ENCODE measurements at places on chromosomes 7 and 10. TPM values are rescaled to one million over a fixed set of nuclear protein-coding genes. Genes with fewer than 3 reads are reported as not detected.

DNA sequence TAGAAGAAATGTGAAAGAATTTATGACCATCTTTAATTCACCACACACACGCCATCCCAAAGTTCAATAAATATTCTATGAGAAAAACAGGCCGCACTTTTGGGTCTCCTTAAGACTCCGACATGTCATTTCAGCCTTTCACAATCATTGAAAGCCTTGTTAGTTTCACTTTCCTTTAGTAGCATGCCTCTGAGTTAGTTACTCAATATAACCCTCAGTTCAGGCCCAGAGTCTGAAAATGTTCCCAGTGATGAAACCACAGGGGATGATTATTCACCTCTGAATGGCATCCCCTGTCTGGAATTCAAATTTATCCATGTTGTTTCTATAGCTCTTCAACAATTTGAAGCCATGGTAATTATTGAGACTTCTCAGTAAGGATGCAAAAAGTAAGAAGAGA lies 278.1 kb upstream of the NRP1 start:
- H3K4me1 ChIP-seq, result no peaks in the 10 kb centered on the region
- no peaks in the 10 kb centered on the region for H3K27me3 ChIP-seq
- H3K4me3 ChIP-seq, result no peak overlapping the region
- no peaks in the 10 kb centered on the region for H3K36me3 ChIP-seq
- peak; percentile 9 for DNase-seq

GRCh38 chr7:70725448-70725847 lies 406.5 kb upstream of the GALNT17 start:
- H3K27me3 ChIP-seq, result no peaks in the 10 kb centered on the region
- no peak overlapping the region for H3K27ac ChIP-seq
- no peaks in the 10 kb centered on the region for H3K4me1 ChIP-seq

DNA sequence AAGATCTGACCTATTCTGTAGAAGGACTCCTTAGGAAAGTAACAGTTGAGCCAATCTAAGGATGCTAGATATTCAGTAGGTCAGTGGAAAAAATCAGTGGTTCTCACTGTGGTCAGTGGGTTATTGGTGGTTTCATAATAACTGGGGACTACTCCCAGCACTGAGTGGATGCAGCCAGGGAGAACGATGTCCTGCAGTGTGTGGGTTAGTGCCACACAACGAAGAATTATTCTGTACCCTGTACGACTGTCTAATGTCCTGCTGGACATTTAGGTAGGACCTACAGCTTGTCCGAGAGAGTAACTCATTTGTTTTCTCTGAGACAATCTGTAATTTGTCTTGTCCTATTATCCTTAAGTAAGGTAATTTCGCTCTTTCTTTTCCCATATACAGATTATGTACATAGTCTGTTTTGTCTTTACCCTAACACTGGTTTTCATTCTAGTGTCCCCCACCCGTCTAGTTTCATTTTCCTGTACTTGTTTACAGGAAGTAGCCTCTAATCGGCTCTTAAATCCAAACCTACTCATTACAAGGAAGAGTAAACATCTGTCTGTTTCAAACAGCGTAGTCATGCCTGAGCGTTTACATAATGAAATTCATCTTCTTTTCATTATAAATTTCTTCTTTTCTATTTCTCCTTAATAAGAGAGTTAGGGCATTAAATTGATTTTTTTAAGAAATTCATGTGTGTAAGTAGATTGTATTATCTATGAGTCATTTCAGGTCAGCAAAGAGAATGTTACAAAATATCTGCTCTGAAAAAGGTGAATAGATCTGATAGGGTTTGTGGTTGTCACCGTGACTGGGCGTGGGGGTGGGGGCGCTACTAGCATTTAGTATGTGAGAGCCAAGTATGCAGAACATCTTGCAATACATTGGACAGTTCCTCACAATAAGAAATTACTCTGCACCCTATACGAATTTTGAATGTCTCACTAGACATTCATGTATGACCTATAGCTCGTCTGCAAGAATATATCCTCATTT lies 8.3 kb upstream of the ZC3HAV1L start:
- DNase-seq, result peak; percentile 77
- peak overlapping the region; percentile 73 for H3K27ac ChIP-seq
- peaks cover 36% of the 10 kb centered on the region for H3K36me3 ChIP-seq
- peaks cover 17% of the 10 kb centered on the region for H3K4me1 ChIP-seq

The OPN4 gene
- total RNA-seq, result not detected

The RINT1 gene
- total RNA-seq, result 35.1 TPM

GRCh38 chr7:44748045-44748947 lies at the start of gene ZMIZ2:
Gene ZMIZ2, plus strand, starts transcription at chr7:44748847. Its CDS starts 7,403 bp downstream, at chr7:44756250.
- peak within 1 kb of the TSS; percentile 78 for H3K4me3 ChIP-seq
- H3K36me3 ChIP-seq, result no peaks in the 10 kb centered on the region
- peaks cover 31% of the 10 kb centered on the region for H3K4me1 ChIP-seq
- DNase-seq, result peak; percentile 93
